Renal cortex interstitium (tissue), 15 donors: ENCODE measurements at places on chromosomes 5 and 9. TPM values are rescaled to one million over a fixed set of nuclear protein-coding genes. Genes with fewer than 3 reads are reported as not detected.
A peak's percentile ranks its signal among the peaks of the same experiment; 100 is the strongest.

The GMCL2 gene
- polyA plus RNA-seq, result 0.08 TPM

The SVEP1 gene
- polyA plus RNA-seq, result 6.8 TPM

The F2RL1 gene
- 32.4 TPM for polyA plus RNA-seq

The PDE6A gene
- polyA plus RNA-seq, result 0.14 TPM

The MYMK gene
- polyA plus RNA-seq, result not detected

- no peak for DNase-seq
These were observed 1068.6 kb downstream of the TAF11L14 start for GRCh38 chr5:18702821-18703220.

GRCh38 chr5:168606562-168606961 is 27.4 kb upstream of the PANK3 start:
- DNase-seq, result no peak

DNA sequence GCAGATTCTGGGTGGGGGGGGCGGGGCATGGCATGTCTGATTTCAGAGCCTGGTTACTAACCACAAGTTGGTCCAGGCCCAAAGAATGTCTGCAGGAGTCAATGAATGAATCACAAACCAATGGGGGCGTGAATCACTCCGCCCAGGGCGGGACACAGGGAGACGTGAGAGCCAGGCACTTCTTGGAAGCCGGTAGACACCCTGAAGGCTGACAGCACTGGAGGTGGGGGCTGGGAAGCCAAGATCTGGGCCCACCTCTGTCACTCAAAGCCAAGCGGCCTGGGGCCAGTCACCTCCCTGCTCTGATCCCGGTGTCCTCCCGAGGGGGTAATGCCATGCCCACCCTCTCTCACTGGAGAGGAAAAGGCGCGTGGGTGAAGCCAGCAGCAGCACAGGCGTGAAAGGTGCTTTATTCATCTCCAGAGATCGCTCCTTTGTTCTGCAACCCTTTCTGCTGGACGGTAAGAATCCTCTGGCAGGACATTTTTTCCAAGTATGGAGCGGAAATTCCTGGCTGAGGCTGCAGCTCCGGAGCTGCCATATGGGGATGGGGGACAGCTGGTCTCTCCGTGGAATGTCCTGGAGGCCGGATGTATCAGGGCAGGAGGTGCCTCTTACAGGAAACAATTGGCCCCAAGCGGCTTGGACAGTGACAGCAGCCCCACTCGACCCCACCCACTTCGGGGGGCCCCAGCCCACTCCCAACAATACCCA is 85.0 kb downstream of the STK10 start:
- no peak for DNase-seq

DNA sequence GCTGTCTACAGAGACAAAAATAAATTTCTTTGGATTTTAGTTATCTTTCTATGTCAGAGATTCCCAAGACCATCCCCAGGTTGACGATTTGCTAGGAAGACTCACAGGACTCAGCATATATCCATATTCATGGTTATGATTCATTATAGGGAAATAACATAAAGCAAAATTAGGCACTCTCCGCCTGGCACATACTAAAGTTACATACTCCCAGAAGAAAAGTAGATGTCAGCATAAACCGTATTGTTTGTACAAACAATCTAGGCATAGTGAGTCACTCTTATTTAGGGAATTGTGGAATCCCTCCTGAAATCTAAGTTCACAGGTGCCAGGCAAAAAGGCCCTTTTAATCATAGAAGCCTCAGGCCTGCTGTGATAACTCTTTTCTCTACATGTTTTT is 62.9 kb downstream of the INSL6 start:
- no peak for DNase-seq

GRCh38 chr5:50786073-50786472 is 119.6 kb downstream of the PARP8 start:
- DNase-seq, result no peak

DNA sequence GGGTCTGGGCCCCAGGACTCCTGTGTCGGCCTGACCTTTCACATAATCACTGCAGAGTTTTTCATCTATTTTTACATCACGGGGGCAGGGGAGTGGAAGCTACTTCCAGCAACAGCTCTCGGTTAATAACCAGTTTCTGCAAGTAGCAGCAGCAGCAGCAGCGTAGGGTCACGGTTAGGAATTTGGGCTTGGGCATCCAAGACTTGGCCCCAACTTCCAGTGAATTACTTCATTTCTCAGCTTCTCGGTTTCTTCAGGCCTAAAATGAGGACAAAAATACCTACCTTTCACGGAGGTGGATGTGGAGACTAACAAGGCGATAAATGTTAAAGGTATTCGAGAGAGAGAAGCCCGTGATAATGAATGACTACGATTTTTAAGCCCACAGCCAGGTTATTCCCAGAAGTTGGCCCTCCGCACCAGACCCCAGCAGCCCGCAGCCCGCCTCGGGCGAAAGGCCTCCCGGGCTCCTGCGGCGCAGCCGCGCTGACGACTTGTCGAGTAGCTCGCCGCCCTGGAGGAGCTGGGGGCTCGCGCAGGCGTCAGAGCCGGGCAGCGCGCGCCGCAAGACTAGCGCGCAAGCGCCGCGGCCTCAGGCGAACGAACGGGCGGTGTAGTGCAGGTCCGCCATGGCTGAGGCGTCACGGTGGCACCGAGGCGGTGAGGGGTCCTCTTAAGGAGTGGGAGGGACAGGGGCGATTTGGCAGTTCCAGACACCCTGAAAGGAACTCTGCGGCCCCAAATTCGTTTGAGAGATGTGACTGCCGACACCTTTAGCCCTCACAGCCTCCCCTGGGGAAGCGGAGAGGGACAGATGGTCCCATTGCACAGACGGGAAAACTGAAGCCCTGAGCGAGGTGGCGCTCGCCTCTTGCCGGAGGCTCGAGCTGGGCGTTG is at the start of gene PKD2L2:
PKD2L2 (plus strand) TSS at position 595 of the 897 bp plus-strand sequence; CDS start at position 630, 35 bp downstream.
- DNase-seq, result peak; percentile 74

DNA sequence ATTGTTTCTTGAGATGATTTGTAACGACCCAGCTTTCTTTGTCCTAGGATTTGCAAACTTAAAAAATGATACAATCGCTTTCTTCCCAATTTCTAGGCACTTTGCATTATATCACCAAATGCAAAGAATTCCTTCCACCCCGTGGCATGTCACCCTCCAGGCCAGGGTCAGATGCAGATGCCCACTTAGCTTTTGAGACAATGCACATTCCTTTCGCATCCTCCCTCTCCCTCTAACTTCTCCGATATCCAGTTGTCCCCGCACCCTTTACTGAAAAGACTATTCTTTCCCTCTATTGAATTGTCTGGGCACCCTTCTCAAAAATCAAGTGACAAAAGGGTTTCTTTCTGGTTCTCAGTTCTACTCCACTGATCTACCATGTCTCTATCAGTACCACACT is 17.3 kb downstream of the RNF130 start:
- no peak for DNase-seq

DNA sequence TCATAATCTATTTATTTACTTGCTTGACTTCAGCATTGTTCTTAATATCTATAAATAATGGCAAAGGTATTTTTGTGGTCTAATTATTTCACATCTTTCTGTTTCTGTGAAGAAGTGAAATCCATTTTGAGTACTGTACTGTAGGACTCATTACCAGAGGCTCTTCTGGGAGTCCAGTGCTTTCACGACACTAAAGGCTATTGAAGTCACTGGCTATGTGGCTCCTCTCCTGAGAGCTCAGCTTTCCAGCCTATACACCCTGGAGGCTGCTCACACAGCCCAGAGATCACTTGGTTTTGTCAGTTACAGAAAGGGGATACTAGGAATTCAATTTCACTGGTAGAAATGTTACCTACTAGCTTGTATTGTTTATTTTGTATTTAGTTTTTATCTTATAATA is 547.3 kb downstream of the TAF11L14 start:
- no peak for DNase-seq

DNA sequence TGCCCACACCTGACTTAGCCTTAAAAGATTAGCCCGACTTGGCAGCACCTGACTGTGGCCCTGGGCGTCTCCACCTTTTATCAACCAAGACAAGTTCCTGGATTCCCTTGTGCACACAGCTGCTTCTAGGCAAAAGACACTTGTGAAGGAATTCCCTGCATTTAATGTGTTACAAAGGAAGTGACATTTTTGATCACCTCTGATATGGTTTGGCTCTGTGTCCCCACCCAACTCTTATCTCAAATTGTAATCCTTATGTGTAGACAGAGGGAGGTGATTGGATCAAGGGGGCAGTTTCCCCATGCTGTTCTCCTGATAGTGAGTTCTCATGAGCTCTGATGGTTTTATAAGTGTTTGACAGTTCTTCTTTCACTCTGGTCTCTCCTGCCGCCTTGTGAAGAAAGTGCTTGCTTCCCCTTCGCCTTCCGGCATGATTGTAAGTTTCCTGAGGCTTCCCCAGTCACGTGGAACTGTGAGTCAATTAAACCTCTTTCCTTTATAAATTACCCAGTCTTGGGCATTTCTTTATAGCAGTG is 2.6 kb upstream of the CPEB4 start:
- DNase-seq, result no peak
